ENCODE measurements at places on chromosomes 3 and 15.

DNA sequence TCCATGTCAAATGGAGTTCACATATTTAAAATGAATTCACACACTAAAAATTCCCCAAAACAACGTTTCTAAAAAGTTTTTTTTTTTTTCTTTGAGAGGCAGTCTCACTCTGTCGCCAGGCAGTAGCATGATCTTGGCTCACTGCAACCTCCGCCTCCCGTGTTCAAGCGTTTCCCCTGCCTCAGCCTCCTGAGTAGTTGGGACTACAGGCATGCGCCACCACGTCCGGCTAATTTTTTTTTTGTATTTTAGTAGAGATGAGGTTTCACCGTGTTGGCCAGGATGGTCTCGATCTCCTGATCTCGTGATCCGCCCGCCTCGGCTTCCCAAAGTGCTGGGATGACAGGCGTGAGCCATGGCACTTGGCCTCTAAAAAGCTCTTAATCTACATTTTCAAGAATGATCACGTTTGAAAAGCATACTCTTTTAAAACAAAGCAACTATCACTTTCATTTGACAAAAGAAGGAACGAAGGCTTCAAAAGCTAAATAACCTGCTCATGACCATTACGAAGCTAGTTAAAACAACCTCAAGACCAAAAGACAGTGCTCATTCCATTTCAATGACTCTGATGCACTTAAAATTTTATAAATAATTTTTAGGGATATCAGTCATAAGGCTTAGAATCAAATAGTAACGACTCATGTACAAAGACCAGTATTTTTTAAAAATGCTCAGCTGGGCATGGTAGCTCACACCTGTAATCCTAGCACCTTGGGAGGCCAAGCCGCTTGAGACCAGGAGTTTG lies 5.5 kb downstream of the UBE3A start:
- no peak for DNase-seq

GRCh38 chr3:141288336-141288990 lies 56.8 kb downstream of the PXYLP1 start:
- DNase-seq, result no peak

- DNase-seq, result peak; percentile 32
These were observed 215.6 kb downstream of the RPLP1 start for GRCh38 chr15:69668039-69668705.

DNA sequence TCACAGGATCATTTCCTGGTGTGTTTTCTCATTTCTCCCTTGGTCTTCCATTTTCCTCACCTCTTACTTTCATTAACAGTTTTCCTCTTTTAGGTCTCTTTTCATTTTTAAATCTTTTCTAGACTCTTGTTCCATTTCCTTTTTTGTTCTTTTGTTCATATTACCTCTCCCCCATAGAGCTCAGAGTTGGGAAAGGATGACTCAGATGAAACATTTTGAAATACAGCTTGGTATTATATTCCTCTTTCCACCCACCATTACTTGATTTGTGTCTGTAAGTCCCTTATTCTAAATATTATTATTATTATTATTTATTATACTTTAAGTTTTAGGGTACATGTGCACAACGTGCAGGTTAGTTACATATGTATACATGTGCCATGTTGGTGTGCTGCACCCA lies 153.1 kb downstream of the VGLL3 start:
- DNase-seq, result no peak

- no peak for DNase-seq
These were observed 94.2 kb downstream of the EFL1 start for GRCh38 chr15:82168296-82168695.

DNA sequence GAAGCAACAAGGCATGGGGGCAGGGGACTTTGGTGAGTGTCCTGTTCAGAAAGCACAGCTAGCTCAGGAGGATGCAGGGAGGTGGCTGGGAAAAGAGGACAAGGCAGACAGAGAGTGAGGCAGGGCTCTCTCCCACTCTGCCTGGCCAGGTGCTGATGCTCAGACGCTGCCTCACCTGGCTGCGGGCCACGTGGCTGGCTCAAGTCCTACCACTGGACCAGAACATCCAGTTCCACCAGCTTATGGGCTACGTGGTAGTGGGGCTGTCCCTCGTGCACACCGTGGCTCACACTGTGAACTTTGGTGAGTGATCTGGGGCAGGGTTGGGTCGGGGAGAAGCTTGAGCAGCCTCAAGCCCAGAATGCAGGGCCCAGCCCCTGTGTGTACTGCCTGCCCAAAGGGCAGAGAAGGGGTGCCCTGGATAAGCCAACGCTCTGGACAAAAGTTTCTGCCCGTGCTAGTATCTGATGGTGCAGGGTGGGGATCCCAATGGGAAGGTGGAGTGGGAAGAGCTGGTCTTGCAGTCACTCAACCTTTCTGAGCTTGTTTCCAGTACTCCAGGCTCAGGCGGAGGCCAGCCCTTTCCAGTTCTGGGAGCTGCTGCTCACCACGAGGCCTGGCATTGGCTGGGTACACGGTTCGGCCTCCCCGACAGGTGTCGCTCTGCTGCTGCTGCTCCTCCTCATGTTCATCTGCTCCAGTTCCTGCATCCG lies 20.9 kb downstream of the NOX5 start:
- peak; percentile 68 for DNase-seq

GRCh38 chr3:141578202-141578973 lies 91.6 kb downstream of the RASA2 start:
- DNase-seq, result no peak
